ENCODE measurements at places on chromosomes 12 and 14.
A peak's percentile ranks its signal among the peaks of the same experiment; 100 is the strongest.

- DNase-seq: no peak
Observed at GRCh38 chr14:31194661-31195060, 12.9 kb downstream of the HECTD1 start.

DNA sequence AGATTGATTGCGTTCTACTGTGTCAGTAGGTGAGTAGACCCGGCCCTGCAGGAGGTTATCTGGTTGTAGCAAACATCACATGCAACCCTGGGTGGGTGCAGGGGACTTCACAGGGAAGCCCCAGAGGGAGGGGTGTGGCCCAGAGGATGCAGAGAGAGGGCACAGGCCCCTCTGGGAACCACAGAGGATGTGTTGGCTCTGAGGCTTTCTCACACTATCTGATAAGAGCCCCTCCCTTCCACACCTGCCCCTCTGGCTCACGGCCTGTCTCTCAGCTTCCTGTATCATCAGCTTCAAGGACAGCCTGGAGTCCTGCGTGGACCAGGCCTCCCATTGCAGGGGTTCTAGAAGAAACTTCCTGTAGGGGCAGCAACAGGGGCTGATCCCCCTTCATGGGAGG lies 101.9 kb downstream of the RIN3 start:
- DNase-seq: peak; percentile 54

- no peak for DNase-seq
Observed at GRCh38 chr14:77120771-77121743, 20.5 kb downstream of the ZDHHC22 start.

DNA sequence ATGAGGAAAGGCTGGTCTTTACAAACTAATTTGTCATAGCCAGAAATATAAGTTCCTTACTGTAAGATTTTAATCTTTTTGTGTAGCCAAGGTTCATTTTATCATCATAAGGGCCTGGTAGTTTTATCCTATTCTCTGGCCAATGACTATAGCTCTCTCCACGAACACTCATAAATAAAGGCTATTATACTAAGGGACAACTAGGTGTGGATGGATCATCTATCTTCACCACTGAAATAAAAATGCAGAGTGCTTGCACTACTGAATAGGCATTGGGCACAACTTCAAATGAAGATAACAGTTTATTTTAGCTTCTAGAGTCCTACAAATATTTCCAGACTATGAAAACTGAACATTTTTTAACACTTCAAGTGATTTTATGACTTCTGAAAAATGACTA lies 698.6 kb downstream of the NOVA1 start:
- DNase-seq: no peak

GRCh38 chr14:48937541-48938195 lies 648.5 kb downstream of the RPS29 start:
- no peak for DNase-seq

- no peak for DNase-seq
Observed at GRCh38 chr12:4962539-4963486, 53.1 kb downstream of the KCNA1 start.

- DNase-seq: no peak
Observed at GRCh38 chr12:92690601-92691000, 12.2 kb upstream of the PLEKHG7 start.

DNA sequence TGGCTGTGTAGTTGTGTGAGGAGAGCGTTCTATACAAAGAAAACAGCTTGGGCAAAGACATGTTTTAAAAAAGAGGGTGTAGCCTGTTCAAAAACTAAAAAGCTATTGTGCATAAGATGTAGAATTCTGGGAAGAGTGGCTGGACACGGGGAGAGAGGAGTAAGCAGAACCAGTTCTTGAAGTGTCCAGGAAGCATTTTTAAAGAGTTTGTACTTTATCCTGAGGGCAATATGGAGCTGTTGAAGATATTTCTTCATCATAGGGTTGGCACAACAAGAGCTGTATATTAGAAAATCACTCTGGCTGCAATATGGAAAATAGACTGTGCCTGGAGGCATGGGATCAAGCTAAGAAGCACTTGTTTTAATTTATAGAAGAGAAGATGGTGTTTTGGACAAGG lies 458.9 kb upstream of the LMO3 start:
- no peak for DNase-seq

DNA sequence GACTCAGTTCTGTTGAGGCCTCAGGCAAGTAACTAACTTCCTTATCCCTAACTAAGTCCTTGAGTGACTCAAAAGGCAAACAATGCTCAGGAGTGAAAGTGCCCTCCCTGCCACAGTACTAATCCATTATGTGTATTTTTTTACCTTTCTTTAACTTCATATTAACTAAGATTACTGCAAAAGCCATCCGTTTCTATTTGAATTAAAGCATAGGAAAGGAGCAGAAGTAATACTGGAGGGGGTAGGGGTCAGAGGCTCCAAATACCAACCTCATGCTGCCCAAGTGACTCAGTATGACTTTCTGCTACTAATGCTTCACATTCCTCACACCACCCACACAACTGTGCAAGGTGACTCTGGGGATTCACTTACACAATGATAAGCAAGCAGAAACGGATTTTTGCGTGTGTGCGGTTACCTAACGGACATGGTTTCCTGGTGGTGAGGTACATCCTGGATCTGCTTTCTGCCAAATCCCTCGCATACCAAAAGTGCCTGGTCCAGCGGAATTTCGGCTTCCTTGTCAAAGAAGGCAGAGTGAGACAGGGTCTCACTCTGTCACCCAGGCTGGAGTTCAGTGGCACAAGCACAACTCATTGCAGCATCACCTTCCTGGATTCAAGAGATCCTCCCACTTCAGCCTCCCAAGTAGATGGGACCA lies 25.1 kb downstream of the MOK start:
- DNase-seq: no peak

GRCh38 chr14:30875788-30876053 lies 1.4 kb downstream of the COCH start:
- no peak for DNase-seq

DNA sequence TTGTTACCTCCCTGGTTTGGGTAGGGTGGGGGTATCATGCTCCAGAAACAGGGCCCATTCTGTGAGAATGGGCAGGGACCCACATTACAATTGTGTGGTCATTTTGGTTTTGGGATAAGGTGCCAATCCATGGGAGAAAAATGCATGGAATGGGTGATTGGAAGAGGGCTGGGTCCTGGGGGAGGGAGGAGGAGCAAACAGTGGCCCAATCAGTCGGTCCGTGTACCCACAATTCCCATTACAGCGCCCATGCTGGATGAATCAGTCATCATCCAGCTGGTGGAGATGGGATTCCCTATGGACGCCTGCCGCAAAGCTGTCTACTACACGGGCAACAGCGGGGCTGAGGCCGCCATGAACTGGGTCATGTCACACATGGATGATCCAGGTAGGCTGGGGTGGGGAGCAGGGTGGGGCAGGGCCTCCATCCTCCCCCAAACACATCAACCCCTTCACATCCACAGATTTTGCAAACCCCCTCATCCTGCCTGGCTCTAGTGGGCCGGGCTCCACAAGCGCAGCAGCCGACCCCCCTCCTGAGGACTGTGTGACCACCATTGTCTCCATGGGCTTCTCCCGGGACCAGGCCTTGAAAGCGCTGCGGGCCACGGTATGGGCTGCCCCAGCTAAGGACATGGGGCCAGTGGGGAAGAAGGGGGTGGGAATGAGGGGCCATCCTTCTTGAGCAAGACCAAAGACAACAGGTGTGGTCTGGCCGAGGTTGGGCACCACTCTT lies 3.6 kb upstream of the TPI1 start:
- no peak for DNase-seq

DNA sequence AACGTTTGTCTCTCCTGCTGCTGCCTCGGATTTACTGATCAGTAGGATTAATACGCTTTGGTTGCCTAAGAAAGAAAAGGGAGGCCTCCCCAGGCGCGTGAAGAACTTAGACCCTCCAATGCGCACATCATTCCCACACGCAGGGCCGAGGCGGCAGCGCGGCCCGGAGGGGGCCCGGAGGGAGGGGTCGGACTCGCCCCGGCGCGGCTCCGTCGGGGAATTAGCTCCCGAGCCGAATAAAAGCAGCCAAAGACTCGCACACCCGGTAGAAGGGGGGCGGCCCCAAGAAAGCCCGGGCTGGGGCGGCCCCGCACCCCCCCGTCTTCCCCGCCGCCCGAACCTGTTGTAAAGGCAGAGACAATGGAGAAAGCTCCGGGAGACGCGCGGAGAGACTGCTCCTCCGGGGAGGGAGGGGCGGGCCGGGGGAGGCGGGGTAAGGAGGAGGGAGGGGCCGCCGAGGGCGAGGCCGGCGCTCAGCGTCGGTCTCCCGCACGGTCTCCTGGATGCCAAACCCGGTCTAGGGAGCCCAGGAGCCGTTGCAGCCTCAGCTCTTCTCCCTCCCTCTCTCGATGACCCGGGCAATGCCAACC lies at the start of gene NELL2:
NELL2 (minus strand) TSS at position 362 of the 590 bp plus-strand sequence. CDS start 446 bp downstream, outside the sequence.
- peak; percentile 31 for DNase-seq

DNA sequence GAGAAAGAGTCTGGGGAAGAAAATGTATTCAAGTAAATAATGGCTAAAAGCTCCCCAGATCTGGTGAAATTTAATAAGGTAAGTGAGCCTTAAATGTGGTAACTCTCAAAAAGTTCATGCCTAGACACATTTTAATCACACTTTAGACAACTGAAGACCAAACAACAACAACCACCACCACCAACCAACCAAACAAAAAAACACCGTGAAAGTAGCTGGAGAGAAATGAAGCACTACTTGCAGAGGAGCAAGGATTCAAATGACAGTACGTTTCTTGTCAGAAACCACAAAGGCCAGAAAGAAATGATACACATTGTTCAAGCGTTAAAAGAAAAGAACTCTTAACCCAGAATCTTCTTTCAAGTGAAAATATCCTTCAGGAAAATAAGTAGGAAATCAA lies 208.3 kb downstream of the MYRFL start:
- no peak for DNase-seq

DNA sequence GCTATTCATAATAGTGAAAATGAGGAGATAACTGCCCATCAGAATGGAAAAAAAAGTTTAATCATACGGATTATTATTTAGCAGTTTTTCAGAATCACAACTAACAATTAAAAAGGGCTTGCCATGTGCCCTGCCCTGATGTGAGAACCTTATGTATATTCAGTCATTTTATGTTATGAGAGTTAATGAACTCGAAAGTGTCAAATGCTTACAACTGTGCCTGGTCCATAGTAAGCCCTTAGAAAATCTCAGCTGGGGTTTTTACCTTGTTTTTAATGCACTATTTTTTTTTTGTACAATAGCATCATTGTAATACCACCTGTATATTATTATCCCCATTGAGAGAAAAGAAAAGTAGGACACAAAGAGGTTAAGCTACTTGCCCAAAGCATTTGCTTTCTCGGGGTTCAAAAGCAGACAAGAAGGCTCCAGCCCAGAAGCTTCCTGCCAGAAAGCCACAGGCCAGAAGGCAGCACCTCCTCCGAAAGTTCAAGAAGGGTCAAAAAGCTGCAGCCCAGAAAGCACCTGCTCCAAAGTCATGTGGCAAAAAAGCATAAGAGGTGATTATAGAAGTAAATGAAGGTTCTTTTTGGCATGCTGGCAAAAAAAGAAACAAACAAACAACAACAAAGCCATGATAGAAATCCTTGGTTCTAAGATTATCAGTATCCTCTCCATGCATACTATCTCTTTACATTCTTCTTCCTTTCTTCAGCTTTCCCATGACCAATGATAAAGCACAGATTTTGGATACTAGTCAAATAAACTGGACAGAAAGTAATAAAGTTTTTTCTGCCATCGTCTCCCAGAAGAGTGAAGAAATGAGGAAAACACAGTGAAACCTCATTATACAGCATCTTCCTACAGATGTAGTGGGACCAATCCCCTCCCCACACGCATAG lies 59.1 kb upstream of the NAP1L1 start:
- DNase-seq: no peak

DNA sequence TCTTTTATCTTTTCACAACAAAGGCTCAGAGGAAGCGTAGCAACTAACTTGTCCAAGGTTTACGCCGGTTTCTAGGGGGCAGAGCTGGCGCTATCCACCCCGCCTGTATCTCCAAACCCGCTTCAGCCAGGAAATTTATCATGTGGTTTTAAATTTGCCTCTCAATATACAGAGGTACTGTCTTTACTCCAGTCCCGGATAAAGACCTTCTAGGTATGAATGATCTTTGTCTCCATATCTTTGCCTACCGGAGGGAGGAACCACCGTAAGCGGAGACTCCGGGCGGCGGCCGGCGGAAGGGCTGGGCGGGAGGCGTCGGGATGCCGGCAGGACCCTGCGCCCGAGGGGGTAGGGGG lies 693 bp upstream of the RIMKLB start:
- peak; percentile 83 for DNase-seq

- peak; percentile 49 for DNase-seq
Observed at GRCh38 chr12:71639341-71639760, 24.3 kb downstream of the ZFC3H1 start.

- DNase-seq: no peak
Observed at GRCh38 chr12:12606781-12607589, 4.7 kb upstream of the CREBL2 start.

DNA sequence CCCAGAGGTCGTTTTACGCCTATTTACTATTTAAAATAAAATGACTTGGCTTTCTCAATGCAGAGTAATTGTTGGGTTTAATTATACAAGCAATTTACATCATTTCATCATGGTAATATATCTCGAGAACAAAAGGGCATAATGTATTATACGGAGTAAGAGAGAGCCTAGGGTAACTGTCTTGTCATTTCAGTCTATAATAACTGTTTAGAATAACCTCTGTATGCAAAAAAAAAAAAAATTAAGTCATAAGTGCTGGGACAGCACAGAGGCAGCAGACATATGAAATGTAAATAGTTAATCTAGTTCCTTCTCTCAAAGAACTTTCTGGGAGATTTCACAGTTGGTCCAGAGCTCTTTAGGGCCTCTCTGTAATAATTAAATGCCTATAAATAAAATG lies 284.9 kb downstream of the TMTC2 start:
- no peak for DNase-seq

DNA sequence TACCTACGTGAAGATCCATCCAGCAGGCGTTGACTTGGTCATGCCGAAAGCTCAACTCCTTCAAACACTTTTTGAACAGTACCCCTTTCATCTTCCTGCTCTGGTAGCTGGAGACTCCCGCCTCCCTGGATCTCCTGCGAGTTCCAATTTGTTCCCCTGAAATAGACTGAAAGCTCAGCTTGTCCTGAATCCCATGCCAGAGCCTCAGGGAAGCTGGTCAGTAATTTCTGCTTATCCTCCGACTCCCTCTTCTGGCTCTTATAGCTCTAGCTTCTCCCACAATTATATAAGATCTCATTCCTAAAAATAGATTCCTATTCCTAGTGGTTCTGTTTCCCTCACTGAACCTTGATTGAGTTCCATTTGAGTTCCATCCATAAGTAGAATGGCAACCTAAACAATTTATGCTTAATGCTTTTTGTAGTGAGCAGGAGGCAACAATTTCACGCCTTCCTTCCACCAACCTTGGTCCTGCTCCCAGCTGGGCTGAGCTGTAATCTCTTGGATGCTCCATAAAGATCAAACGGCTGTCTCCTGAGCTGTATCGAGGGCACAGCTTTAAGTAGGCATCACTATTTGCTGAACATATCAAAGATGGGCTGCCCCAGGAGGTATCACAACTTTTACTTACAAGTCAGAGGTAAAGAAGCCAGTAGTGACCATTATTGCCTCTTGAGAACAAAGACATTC lies 8.0 kb upstream of the TMEM132C start:
- DNase-seq: no peak

- DNase-seq: peak; percentile 10
Observed at GRCh38 chr12:107732365-107732764, 28.6 kb downstream of the PRDM4 start.
